ENCODE measurements at places on chromosomes 16 and 17.
A peak's percentile ranks its signal among the peaks of the same experiment; 100 is the strongest.

- no peak for DNase-seq
Measured at GRCh38 chr17:35368081-35368830, 5.2 kb downstream of the SLFN11 start.

DNA sequence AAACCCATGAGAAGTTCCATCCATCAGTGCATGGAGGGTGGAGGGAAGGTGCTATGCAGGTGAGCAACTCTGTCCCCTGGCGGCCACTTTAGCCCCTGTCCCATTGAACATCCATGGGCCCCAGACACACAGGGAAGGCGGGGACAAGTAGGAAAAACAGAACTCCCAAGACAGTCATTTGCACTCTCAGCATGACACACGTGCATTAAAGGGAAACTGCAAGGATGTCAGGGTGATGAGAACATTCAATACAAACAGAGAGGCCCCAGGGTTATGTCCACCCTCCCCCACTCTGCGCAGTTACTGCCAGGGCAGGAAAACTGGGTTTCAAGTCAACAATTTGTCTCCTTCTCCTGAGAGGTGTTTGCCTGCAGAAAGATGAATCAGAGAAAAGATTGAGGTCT lies 44.0 kb upstream of the AKTIP start:
- DNase-seq = no peak

- no peak for DNase-seq
Measured at GRCh38 chr17:32861981-32862380, 14.9 kb downstream of the MYO1D start.

DNA sequence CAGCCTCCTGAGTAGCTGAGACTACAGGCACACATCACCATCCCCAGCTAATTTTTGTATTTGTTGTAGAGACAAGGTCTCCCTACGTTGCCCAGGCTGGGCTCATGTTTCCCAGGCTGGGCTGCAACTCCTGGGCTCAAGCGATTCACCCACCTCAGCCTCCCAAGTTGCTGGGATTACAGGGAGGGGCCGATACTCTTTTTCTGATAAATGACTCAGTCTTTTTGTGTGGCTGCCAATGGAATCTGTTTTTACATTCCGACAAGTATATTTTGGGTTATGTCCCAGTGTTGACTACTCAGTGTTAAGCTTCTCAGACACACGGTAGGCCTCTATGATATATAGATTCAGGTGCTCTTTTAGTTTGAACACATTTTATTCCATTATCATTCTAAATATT lies 58.1 kb downstream of the SLFN11 start:
- DNase-seq = no peak

- no peak for DNase-seq
Measured at GRCh38 chr17:11795906-11796305, 197.6 kb downstream of the DNAH9 start.

- no peak for DNase-seq
Measured at GRCh38 chr16:4322121-4323052, 6.5 kb downstream of the GLIS2 start.

DNA sequence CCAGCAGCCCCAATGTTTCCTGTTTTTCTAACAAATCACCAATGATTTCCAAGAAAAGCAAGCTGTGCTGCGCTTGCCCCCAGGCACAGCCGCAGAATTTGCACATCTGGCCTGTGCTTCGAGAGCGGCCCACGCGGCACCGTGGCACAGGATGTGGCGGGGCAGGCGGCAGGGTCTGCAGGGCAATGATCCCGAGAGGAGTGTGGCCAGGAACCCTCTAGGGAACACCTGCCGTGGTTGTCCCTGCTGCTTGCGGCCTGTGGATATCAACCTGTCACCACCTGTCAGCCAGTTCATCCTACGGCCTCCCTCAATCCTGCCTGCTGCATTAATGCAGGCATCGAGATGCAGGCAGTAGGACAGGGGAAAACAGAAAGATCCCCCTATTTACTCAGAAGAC lies 24.0 kb downstream of the PIK3R5 start:
- DNase-seq = no peak

GRCh38 chr17:74018115-74018514 lies 185.4 kb upstream of the RPL38 start:
- no peak for DNase-seq

DNA sequence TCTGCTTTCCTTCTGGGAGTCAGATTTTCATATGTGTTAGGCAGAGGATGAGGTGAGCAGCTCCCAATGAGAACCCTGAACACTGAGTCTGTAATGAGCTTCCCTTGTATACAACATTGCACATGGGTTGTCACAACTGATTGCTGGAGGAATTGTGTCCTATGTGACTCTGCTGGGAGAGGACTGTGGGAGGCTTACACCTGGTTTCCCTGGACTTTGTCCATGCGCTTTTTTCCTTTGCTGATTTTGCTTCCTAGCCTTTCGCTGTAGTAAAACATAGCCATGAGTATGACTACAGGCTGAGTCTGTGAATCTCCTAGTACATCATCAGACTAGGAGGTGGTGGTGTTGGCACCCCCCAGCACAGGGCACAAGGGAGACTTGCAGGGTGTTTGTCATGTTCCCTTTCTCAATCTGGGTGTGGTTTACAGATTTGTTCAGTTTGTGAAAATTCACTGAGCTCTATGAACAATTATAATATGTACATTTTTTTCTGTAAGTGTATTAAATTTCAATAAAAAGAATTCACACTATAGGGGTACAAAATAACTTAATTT lies 1.7 kb upstream of the PLK1 start:
- DNase-seq = no peak

- no peak for DNase-seq
Measured at GRCh38 chr17:1082579-1082978, 85.7 kb downstream of the TIMM22 start.

DNA sequence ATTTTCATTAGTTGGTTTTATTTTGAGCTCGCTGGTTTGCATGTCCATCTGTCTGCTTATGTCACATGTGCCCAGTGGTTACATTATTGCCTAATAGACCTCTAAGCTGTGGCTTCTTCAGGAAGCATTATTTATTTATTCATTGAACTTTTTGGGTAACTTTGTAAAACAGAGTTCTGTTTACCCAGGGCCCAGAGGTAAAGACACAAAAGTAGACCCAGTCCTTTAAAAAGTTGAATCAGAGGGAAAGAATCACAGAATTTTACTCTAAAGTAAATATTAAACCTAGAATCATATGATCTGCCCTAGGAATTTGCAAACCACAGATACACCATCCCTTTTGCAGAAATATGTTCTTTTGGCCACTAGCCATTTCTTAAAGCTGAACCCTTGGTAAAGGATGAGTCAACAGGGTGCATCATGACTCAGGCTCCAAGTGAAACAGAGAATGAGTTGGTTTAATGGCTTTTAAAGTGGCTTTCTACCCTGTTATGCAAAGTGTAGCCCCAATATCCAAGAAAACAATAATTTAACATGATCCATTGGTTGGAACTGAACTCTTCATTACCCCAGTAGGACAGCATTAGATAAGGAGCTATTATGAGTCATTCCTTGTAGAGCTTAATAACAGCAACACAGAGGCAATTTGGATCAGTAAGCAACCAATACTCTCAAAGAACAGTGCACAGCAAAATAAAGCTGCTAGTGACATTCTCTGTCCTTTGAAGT lies 236.3 kb downstream of the KCNJ2 start:
- no peak for DNase-seq

DNA sequence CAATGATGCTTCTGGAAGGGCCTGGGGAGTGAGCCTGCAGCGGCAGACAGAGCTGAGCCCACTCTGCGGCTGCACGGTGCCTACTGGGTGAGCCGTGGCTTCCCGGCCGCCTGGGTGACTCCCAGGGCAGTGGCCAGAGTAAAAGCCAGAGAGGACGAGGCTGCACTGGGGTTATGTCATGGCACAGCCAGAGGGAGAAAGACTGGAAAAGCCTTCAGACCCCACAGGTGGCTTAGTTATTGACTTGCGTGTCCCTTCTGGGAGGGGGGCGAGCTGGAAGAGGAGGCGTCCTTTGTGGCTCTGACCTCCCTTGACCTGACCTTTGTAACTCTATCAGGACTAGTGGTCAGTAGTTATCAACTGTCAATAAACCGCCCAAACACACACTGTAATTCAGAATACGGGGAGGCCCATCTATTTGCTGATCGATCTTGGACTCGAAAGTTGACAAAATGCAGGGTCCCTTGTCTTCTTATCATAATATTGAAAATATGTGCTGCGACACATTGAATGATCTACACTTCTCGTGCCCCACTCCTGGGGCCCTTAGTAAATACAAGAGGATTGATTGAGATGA lies 385.9 kb upstream of the ZFHX3 start:
- no peak for DNase-seq

- DNase-seq = peak; percentile 24
Measured at GRCh38 chr17:67818110-67819002, 6.9 kb upstream of the BPTF start.

- DNase-seq = no peak
Measured at GRCh38 chr16:56615353-56615752, 7.0 kb downstream of the MT2A start.

- DNase-seq = no peak
Measured at GRCh38 chr16:26005336-26005735, 313.6 kb downstream of the HS3ST4 start.

DNA sequence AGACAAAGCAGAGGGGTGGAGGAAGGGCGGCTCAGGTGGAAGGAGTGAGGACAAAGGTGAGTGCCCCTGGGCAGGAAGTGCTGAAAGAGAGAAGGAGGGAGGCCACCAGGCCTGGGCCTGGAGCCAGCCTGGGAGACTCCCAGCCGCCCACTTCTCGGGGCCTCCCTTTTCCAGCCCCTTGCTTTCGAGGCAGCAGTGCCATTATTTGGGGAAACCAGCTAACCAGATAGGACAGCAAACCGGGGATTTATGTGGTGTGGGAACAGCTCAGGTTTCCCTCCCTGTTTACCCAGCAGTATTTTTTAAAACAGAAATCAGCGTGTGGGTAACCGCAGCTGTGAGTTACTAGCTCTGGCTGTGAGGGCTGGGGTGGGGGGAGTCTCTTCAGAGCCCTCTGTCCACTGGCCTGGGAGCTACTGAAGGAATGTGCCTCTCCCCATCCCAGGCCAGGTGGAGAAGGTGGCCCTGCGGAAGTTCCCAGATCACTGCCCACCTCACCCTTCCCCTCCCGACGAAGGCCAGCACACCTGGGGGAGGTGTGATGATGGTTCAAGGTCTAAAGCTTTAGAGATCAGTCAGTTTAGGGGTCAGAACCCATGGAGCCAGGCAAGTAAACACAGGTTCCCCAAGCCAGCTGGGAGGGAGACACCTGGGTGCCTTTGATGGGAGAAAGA lies 8.4 kb upstream of the MEOX1 start:
- no peak for DNase-seq

DNA sequence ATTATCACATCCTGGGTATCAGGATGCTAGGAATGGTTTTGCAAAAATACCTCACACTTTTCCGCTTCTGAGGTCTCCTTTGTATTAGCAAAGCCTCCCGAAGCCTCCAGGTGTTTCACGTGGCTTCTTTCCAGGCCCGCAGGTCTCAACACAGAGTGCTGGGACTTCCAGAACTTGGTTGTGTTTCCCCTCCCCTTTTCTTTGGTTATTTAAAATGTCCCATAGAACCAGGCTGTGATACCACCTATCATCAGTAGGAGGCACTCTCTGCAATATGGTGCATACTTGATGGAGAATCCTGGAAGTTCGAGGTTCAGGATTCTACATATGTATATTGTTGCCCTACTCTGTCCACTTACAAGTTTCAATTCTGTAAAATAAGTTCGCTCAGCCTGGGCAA lies 28.8 kb downstream of the ATP2C2 start:
- no peak for DNase-seq

DNA sequence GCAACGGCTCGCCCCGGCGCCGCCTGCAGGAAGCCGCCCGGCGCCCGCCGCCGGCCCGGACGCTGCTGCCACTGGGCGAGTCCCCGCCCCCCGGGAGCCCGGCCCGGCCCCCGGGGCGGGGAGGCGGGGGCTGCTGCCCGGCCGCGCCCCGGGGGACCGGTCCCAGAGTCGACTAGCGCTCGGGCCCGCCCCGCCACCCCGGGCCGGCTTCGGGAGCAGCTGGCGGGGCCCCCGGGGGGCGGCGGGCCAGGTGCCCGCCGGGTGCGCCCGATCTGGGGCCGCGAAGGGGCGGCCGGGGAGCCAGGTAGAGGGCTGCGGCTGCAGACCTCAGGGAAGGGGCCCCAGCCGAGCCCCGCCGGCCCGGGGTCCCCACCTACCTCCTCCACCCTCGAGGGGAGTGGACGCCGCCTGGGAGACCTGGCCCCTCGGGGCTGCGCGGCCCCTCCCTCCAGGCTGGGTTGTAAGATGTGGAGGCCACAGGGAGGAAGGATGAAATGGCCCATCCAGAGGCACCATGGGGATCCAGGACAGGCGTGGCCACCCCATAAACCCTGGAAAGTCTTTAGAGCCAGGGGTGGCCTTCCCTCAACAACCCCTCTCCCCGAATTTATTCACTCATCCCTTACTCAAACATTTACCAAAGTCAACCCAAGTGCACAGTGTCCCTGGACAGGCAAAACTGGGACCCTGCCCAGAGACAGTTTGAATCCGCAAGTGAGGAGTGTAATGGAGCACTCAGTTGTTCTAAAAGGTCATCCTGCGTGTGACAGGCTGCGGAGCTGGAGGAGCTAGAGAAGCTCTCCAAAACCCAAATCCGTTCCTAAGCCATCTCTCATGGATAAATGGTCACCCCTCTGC lies at the start of gene CDYL2:
Gene CDYL2 (minus strand): TSS at position 73 of the 858 bp plus-strand sequence. CDS start 425 bp downstream, outside the sequence.
- DNase-seq = peak; percentile 7

DNA sequence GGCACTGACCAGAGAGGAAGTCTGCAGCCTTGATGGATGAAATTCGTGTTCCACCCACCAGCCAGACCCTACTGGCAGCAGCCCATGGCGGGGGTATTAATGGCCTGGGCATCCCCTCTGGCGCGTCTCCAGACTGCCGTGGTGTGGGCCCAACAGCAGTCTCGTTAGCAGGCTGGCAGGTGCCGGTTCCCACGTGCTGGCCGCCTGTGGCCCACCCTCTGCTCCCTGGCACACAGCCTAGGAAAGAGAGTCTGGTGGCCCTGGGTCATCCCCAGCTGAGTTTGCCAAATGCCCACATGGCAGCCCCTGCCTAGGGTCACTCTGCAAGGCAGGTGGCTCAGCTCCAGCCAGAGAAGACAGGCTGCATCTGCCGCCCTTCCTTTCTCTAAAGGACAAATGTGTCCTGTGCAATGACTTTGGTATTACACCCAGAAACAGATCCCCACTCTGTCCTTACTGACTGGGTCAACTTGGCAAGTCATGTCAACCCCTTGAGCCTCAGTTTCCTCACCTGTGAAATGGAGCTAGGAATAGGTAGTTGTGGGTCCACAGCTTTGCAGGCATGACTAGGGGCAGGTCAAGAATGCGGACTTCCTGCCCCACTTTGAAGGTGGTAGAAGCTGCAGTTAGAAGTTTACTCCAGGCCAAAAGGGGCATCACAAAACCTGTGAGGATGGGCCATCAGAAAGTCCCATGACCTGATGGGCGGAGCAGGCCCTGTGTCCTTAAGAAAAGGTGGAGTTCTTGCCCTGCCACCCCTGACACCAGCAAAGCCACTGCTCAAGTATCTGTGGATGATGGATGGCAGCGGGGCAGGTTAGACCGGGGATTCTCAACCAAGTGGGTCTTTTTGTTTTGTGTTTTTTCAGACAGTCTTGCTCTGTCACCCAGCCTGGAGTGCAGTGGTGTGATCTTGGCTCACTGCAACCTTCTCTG lies 76.6 kb downstream of the ABCC6 start:
- DNase-seq = peak; percentile 51

Measured in BE2C (cell line).